ENCODE measurements at places on chromosomes 12 and 14.

GRCh38 chr12:52857500-52857899 lies 8.7 kb upstream of the KRT78 start:
- no peak for DNase-seq

DNA sequence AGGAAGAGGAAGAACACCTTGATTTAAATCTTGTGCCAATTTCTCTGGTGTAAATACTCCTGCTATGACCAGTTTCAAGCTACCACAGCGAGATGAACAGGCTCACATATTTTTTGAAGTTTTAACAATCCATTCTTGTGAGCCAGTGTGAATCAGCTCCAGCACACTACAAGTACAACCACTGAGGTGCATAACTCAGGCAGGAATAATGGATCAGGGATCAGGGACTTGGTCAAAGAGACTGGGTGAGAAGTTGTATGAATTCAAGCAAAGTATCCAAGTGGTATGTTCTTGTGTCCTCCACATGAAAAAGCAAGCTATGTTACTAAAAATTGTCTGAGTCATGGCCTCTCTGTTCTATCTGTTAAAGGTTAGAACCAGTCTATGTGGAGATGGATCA lies 35.2 kb upstream of the KITLG start:
- no peak for DNase-seq

DNA sequence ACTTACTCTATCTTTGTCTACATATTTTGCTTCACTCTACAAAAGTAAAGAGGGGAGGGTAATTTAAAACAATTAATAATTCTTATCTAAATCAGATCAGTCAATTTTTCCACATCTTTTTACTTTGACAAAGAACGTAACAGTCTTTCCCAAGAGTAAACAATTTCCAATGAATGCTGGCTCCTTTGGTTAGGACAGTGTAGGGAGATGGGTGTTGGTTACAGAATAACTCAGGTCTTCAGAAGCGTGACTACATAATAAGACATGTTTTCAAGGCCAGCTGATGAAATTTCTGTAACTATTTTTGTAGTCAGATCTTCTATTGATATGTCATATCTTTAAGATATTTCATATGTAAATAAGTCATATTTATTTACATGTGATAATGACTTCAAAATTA lies 183.0 kb upstream of the CAND1 start:
- no peak for DNase-seq

DNA sequence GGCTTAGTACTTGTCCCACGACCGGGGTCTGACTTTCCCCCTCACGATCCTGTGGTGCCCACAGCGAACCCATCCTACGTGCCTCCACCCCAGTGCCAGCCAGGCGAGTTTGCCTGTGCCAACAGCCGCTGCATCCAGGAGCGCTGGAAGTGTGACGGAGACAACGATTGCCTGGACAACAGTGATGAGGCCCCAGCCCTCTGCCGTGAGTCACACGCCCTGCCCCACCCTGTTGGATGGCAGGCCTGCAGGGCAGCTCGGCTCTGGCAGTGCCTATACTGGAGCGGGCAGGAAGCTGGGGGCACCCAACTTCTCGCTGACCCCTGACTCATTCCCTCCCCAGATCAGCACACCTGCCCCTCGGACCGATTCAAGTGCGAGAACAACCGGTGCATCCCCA lies 18.3 kb upstream of the LRP1-AS start:
- no peak for DNase-seq

DNA sequence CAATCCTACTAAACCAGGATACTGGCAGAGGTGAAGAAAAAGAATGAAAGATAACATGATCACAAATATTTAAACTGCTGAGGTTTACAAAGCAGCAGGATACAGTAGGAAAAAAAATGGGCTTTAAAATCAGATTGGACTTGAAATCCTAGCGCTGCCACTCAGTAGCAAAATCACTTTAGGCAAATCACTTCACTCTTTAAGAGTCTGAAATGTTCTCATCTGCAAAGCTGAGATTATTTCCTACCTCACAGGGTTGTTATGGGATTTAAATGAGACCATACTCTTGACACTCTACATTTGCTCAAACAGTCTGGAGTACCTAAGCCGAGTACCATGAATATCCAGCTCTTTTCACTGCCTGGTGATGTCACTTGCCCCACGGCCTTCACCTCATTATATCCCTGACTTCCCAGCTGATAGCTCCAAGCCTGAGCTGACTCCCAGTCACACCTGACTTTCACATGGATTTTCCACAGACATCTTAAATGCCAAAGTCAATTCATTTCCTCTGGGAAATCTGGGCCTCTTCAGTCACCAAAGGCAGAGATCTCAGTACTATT lies 60.2 kb downstream of the UBR7 start:
- DNase-seq, result no peak

GRCh38 chr12:66321435-66321834 lies 19.1 kb downstream of the HELB start:
- no peak for DNase-seq

GRCh38 chr14:43677581-43677980 lies 829.5 kb downstream of the FSCB start:
- DNase-seq, result no peak

- no peak for DNase-seq
Measured at GRCh38 chr14:91899213-91899612, 31.9 kb upstream of the TC2N start.

DNA sequence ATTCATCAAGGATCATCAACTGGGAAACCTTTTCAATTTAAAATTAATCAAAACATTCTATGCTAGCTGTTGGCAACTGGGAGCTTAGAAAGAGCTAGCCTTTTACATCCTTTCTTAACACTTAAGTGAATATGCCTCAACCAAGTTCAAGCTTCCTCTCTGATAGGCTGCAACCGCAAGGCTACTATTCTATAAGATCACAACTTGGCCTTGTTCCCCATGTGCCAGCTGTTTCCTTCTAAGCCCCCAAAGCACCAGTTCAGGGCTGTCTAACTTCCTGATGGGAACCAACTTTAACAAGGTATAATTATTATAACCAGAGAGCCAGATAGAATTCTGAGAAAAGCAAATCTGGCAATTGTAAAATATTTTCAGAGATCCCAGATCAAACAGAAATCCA lies 37.0 kb downstream of the KCNC2 start:
- DNase-seq, result no peak

- DNase-seq, result no peak
Measured at GRCh38 chr14:101127224-101127623, 223.7 kb upstream of the RTL1 start.

DNA sequence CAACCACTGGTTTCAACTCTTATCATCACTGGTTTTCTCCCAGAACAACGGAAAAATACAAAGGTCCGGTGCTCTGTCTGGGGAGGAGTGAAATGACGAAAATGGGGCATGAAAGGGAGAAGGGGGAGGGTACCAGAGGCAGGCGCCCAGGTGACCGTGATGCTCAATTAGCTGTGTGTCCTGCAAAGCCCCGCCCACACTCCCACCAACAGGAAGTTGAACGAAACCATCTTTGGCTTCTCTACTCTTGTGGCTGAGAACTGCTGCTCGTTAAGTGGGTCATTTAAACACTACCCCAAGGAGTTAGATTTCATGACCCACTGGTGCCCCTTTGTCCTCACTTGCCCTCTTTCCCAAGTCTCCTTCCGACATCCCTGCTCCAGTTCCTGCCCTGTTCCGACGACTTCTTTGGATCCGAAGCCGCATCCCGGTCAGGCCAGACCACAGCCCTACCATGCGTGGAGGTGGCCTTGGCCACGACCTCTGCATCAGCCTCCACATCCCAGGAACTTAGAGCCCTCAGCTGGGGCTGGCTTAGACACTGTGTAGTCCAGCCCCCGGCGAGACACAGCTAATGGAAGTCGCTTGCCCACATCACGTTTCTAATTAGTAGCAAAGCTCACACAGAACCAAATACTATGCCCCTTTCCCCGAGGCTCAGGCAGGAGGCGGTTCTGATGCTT lies 11.4 kb upstream of the LRTM2 start:
- DNase-seq, result no peak

GRCh38 chr14:103697603-103698379 lies 17.5 kb downstream of the XRCC3 start:
- DNase-seq, result no peak
